ENCODE measurements at places on chromosomes 2 and 18. TPM values are rescaled to one million over a fixed set of nuclear protein-coding genes. Genes with fewer than 3 reads are reported as not detected.

DNA sequence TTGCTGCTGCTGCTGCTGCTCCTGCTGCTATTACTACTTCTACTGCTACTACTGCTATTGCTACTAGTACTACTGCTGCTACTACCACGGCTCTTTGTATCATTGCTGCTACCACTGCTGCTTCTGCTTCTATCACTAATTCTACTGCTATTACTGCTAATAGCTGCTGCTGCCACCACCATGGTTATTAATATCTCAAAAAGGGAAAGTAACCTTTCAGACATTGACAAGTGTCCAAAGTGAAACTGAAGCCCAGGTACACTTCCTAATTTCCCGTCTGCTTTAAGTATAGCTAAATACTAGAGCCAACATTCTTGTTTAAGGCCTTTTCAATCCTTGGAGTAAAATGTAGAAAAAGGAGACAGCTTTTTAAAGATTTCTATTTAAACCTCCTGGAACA is 45.4 kb upstream of the EHBP1 start:
- no peak for DNase-seq

- DNase-seq, result no peak
Measured at GRCh38 chr2:64538764-64539433, 14.8 kb downstream of the AFTPH start.

- DNase-seq, result no peak
Measured at GRCh38 chr18:77321823-77322805, 72.5 kb downstream of the GALR1 start.

- DNase-seq, result no peak
Measured at GRCh38 chr2:144237830-144238627, 281.9 kb downstream of the ZEB2 start.

DNA sequence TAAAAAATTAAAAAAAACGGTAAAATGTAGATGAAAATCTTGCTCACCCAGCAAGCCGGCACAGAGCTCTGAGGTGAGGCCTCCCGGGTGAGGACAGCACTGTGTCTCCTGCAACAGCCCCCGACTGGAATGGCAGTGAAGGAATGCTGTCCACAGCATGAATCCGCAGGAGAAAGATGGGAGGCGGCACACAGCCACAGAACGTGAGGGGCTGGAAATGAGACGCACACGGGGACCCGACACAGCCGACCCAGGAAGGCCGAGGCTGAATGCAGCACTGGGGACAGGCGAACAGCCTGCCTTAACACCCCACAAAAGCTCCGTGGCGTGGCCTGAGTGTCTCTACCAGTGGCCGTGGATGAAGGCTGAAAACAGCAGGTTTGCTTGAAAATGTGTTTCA is 34.7 kb downstream of the BOK start:
- DNase-seq, result no peak

DNA sequence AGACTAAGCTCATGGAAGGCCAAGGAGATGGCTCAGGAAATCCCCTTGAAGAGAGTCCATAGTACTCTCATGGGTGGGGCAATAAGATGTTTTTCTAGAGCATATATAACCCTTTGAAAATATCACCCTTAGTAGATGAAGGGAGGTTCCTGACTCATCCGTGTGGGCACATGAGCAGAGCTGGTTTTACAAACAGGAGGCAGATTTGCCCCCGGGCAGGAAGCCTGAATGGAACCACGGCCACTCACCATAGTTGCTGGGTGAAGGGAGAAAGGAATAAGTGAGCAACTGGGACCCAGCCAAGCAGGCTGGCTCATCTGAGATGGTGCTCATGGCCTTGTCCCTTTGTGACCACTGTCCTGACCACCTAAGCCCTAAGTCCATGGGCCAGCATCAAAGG is 29.0 kb upstream of the MAPRE3 start:
- no peak for DNase-seq

- no peak for DNase-seq
Measured at GRCh38 chr2:221312634-221313033, 259.5 kb downstream of the EPHA4 start.

DNA sequence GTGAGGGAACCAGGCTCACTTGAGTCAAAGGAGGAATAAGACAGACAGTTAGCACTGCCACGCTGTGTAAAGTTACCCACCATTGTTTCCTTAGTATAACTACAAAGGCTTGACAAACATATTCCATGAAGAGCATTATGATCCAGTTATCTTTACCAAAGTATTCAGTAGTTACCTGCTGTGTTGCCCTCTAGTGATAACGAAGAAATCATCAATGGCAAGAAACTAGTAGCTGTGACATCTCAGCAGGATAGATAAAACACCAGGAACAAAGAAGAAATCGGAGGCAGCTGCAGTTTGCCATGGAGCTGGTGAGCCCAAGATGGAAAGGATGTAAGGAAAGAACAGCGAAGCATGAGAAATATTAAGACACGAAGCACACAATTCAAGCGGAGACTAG is 215.3 kb upstream of the FSHR start:
- no peak for DNase-seq

DNA sequence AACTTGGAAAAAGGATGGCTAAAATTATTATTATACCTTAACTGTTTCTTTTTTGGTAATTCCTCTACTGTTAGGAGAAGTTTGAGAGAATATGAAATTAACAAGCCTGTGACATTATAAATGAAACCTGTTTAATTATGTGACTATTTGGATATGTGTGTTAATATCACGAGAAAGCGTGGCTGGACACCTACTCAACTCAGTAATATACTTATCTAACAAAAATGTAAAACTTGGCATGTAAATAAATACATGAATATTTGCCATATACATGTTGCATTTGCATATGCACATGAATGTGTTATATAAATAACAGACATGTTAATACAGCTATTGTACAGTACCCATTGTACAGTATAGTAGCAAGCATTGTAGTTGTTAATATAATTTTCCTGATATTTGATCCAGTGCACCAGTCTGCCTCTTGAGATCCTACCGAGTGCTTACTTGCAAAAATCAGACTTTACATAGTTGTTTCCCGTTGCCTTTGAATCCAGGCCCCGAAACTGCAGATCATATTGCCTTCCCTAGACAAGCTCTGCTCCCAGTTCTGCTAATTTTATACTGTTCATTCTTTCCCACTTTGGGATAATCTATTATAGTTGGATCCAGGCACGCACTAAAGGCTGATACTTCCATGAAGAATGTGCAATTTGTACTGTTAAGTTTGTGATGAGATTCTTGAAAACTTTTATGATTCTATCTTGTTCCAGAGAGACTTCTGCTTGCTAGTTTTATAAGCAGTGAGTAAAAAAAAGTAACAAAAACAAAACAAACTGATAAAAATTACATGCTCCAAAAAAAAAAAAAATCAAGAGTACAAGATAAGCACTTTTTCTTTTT is 395.6 kb downstream of the ARHGAP15 start:
- no peak for DNase-seq

DNA sequence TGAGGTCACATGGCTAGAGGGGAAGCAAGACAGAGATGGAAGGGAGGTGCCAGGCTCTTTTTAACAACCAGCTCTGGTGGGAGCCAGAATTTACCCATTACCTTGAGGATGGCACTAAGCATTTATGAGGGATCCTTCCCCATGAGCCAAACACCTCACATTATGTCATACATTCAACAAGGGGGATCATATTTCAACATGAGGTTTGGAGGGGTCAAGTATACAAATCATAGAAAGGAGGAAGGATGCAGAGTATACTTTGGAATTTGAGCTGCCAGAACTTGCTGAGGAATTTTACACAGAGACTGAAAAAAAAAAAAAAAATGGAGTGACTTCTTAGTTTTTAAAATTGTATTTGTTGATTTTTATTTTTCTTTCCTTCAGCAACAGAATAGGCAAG is 891.4 kb downstream of the CCDC85A start:
- DNase-seq, result no peak

- DNase-seq, result no peak
Measured at GRCh38 chr2:227125506-227125905, 38.5 kb downstream of the COL4A4 start.

DNA sequence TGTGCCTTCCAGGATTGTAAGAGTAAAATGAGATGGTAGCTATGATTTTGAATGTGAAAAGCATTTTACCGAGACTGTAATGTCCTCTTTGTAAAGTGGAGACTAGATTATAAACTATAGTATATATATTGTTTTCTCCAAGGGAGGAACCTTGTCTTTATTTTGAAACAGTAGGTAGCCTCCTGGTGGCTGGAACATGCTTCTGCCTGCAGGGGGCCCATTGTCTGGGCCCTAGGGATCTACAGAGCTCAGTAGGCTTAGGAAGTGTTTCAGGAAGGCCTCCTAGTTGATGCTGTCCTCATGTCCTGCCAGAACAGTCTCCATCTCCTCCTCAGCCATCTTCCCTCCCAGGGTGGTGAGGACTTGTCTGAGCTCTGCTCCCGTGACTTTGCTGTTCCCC is 3.0 kb downstream of the PIKFYVE start:
- DNase-seq, result no peak

DNA sequence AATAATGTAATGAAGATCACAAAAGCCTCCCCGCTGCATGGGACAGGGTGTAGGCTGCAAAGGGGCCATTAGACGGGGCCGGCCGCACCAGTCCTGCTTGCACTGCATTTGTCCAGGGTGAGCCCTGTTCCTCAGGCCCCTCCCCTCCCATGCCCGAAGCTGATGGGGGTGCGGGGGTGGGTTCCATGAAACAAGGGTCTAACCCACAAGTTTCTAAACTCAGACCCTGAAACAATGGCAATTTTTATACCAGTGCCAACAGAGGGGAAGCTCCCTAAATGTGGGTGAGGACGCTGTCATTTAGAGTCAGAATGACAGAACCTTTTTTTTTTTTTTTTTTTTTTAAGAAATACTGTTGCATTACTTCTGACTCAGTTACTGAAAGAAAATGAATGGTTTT is 39.7 kb downstream of the HS6ST1 start:
- DNase-seq, result no peak

DNA sequence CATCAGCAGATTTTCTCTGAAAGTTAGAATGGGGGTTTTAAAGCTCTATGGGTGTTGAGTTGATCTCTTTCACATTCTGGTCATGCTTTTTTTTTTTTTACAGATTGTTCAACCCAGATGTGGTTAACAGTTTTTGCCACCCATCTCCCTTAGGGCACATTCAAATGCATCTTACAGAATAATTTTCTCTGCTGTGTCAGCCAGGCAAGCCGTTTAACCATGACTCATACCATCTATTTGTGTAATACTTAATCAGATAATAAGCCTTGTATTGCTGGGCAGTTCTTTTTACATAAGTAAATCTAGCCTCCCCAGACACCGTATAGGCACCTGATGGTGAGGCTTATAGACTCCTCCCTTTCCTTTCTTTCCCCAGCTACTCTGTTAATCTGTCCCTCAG is 62.0 kb downstream of the TGIF1 start:
- no peak for DNase-seq

DNA sequence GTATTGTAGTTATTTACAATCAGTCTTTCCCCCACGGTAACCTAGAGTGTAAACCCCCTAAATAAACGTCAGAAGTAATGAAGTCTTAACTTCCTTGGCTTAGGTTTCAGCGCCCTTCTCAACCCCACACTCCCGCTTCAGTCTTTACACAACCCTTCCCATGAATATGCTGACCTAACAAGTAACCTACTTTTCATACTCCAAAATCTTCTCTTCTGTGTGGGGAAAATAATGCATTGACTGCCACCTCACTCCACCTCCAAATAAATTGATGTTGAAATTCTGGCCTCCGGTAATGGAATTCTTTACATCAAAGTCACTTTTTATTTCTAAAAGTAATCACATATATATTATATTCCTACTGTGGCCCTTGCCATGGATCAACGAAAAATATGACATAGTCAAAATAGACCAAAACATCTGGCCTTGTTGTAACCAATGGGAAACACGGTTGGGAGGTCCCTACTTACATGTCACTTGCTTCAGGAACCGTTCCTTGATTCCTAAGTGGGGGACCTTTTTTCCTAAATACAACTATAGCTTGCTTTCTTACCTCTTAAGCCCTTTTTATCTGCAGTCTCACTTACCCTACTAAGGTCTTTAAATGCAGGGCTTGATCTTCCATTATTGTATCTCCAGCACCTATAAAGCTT is 961 bp downstream of the GEN1 start:
- no peak for DNase-seq

IL18R1 gene
- 1.3 TPM for total RNA-seq

HOXD9 gene
- total RNA-seq, result 22.1 TPM

DNAJC5G gene
- total RNA-seq, result 0.77 TPM

DCDC2C gene
- not detected for total RNA-seq

CABLES1 gene
- 12.6 TPM for total RNA-seq

Data from uterus (tissue), 4 donors.